ENCODE measurements at places on chromosomes 3 and 15.

GRCh38 chr15:85151145-85151544 is 169.5 kb downstream of the PDE8A start:
- no peaks in the 10 kb centered on the region for H3K4me1 ChIP-seq
- no peaks in the 10 kb centered on the region for H3K27me3 ChIP-seq
- no peak for DNase-seq
- H3K4me3 ChIP-seq: no peak overlapping the region
- no peak overlapping the region for H3K27ac ChIP-seq

- DNase-seq: no peak
- no peaks in the 10 kb centered on the region for H3K4me1 ChIP-seq
- no peak overlapping the region for H3K4me3 ChIP-seq
- no peaks in the 10 kb centered on the region for H3K27me3 ChIP-seq
Observed at GRCh38 chr15:68764090-68764489, 56.6 kb downstream of the ANP32A start.

- no peaks in the 10 kb centered on the region for H3K4me1 ChIP-seq
- no peaks in the 10 kb centered on the region for H3K36me3 ChIP-seq
- DNase-seq: no peak
- H3K27ac ChIP-seq: no peak overlapping the region
Observed at GRCh38 chr15:99755692-99756409, 22.6 kb upstream of the LYSMD4 start.

DNA sequence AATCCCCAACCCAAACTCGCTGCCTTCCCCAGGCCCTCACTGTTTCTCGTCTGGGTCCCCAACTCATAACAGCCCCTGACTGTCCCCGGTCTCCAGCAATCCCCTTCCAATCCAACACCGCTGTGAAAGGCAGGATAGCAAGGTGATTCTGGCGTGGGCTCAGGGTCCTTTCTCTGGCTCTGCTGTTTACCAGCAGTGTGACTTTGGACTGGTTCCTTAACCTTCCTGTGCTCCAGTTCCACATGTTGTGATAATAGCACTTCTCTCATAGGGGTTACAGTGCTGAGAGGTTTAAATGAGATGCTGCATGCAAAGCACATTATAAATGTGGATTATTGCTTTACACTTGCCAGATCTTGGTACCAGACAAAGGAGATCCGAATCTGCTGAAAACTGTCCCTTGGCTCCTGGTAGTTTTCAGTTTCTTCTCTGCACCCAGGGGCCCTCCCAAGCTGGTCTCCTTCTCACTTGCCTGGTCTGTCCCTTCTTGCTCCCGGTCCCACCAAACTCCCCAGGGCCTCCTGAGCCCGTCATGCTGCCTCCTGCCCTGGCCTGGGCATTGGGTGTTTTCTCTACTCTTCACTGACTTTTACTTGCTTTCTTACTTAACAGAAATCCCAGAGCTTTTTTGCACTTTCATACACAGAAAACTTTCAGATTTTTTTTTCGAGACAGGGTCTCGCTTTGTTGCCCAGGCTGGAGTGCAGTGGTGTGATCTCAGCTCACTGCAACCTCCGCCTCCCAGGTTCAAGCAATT is 26.8 kb upstream of the CYP11A1 start:
- H3K4me3 ChIP-seq: no peak overlapping the region
- H3K4me1 ChIP-seq: no peaks in the 10 kb centered on the region
- H3K27ac ChIP-seq: no peak overlapping the region
- no peaks in the 10 kb centered on the region for H3K36me3 ChIP-seq
- no peaks in the 10 kb centered on the region for H3K27me3 ChIP-seq

- H3K36me3 ChIP-seq: no peaks in the 10 kb centered on the region
- no peaks in the 10 kb centered on the region for H3K27me3 ChIP-seq
- no peak for DNase-seq
- no peak overlapping the region for H3K4me3 ChIP-seq
Observed at GRCh38 chr15:31464216-31465082, 137.8 kb downstream of the KLF13 start.

DNA sequence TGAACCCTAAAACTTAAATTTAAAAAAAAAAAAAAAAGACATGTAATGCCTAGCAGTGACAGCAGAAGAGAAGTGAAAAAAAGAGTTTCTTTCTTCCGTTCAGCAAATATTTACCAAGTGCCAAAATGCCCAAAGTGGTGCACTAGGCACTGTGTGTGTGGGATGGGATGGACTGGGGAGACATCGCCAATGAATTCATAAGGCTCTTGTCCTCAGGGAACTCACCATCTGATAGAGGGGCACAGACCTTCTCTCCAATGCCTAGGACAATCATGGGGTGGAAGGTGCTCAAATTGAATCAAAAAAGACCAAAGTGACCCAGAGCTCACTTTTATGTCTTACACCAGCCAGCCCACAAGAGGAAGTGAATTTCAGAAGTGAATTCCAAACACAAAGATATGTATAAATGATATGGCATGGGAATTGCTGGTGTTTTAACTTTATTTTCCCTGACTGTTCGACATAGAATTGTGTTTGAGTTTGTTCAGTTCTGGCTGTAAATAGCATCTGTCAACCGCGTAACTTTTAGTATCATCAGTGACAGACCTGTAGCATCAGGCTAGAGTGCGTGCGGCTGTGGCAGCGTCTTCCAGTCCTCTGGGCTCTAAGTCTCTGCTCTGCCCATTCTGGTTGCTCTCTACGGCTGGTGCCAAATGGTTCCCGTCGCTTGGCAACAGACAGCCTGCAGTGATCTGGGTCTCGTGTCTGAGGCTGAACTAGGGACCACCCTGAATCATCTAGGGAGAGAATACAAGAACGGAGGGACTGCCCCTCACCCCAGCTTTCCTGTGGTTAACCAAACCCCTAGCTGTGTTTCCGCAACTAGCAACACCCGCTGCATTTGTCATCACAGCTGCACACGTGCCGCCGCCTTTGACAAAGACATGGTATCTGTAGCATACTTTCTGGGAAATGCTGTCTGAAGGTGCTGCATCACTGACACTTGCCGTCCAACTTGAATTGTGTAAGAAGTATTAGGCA is 154.0 kb upstream of the THBS1 start:
- no peaks in the 10 kb centered on the region for H3K27me3 ChIP-seq
- peak overlapping the region; percentile 26 for H3K4me3 ChIP-seq
- no peak overlapping the region for H3K27ac ChIP-seq
- H3K4me1 ChIP-seq: peaks cover 10% of the 10 kb centered on the region
- DNase-seq: peak; percentile 48
- H3K36me3 ChIP-seq: no peaks in the 10 kb centered on the region

DNA sequence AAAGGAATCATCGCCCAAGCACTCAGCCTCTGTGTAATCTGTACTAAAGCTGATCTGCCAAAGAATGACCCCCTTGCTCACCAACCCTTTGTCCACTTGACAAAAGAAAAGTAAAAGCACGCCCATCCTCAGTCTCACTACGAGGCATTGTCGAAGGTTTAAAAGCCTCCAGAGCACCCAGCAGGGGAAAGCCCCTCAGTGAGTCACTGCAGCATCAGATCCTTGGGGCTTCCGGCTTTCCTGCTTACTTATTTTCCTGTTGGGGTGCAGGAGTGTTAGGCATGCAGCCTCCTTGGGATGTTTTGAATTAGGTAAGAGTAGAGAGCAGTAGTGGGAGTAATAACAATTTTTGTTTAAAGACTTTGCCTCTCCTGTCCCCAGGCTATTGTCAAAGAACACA is 216.1 kb downstream of the MTHFS start:
- H3K27me3 ChIP-seq: no peaks in the 10 kb centered on the region
- no peak overlapping the region for H3K27ac ChIP-seq
- no peak overlapping the region for H3K4me3 ChIP-seq
- DNase-seq: no peak

DNA sequence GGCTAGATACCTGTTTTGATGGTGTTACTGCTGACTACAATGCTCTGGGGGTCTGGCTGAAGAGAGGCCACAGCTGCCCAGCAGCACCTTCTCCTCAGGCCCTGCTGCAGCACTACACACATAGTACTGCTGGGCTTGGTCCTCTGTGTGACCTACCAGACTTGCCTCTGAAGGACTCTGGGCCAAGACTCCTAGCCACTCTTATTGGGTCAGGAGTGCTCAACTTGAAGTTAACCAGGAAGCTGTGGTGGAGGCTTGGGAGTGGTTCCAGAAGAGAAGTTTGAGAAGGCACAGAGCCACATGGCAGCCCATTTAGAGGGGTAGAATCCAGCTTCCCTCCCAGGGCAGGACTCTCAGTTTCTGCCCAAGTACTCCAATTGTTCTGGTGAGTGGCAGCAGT is 16.6 kb downstream of the ELP6 start:
- DNase-seq: no peak
- H3K36me3 ChIP-seq: peaks cover 52% of the 10 kb centered on the region
- H3K4me3 ChIP-seq: no peak overlapping the region
- H3K4me1 ChIP-seq: no peaks in the 10 kb centered on the region
- H3K27ac ChIP-seq: no peak overlapping the region

- H3K36me3 ChIP-seq: no peaks in the 10 kb centered on the region
- H3K4me1 ChIP-seq: no peaks in the 10 kb centered on the region
- H3K27me3 ChIP-seq: no peaks in the 10 kb centered on the region
- no peak overlapping the region for H3K4me3 ChIP-seq
- no peak for DNase-seq
Observed at GRCh38 chr3:79018265-79018664, 749.5 kb downstream of the ROBO1 start.

- DNase-seq: no peak
- no peaks in the 10 kb centered on the region for H3K27me3 ChIP-seq
- no peaks in the 10 kb centered on the region for H3K36me3 ChIP-seq
- no peak overlapping the region for H3K4me3 ChIP-seq
- H3K4me1 ChIP-seq: no peaks in the 10 kb centered on the region
Observed at GRCh38 chr3:13727890-13728289, 152.0 kb downstream of the WNT7A start.

GRCh38 chr15:85312486-85312885 is 67.9 kb upstream of the AKAP13 start:
- no peaks in the 10 kb centered on the region for H3K36me3 ChIP-seq
- no peak overlapping the region for H3K4me3 ChIP-seq
- peaks cover 13% of the 10 kb centered on the region for H3K4me1 ChIP-seq
- H3K27me3 ChIP-seq: no peaks in the 10 kb centered on the region

- no peaks in the 10 kb centered on the region for H3K27me3 ChIP-seq
- H3K4me1 ChIP-seq: no peaks in the 10 kb centered on the region
- DNase-seq: no peak
- H3K27ac ChIP-seq: no peak overlapping the region
Observed at GRCh38 chr3:16412192-16412800, 101.2 kb downstream of the RFTN1 start.
